Stimulated activated CD4-positive, alpha-beta T cell treated with anti-CD3 and anti-CD28 coated beads, Interleukin-15, amount 100 ng/mL, for 48 hours (primary cell): ENCODE measurements at places on chromosomes 3 and 15.

GRCh38 chr15:49235446-49236124, 65.5 kb downstream of the GALK2 start:
- no peak for DNase-seq

DNA sequence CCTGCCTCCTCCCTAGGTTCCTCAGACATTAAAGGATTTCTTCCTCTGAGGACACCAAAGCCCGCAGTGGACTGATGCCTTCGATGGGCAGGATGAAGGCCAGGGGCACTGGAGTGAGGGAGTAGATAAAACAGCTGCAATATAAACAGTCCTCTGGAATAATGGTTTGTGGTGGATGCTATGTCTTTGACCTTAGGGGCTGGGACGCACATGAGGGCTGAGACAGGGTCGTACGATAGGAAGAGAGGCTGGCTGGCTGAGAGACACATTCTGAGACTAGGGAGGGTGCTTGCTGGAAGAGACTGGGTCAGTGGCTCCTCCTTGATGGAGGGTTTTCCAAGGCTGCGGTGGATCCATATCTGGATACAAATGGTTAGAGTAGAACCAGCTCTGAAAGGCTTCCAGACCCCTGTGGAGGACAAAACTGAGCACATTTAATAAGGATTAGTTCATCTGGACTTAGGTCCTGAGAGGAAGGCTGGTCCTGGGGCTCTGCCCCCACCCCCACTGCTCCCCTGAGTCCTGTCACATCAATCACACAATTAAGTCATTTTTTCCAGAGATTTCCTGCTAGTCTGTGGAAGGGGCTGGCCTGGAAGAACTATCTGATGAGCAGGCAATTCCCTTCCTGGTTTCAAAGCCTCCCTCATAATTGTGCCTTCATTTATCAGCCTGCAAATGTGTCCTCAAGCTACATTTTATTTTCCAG, 15.8 kb downstream of the TBC1D21 start:
- no peak for DNase-seq

GRCh38 chr3:99953596-99953995, 135.9 kb downstream of the CMSS1 start:
- no peak for DNase-seq

GRCh38 chr15:82952158-82953081, at the start of gene HOMER2:
HOMER2 (minus strand) TSS chr15:82952720; CDS start chr15:82952535, 185 bp downstream.
- no peak for DNase-seq

- no peak for DNase-seq
Observed at GRCh38 chr3:23331141-23331935, 128.2 kb downstream of the UBE2E2 start.

DNA sequence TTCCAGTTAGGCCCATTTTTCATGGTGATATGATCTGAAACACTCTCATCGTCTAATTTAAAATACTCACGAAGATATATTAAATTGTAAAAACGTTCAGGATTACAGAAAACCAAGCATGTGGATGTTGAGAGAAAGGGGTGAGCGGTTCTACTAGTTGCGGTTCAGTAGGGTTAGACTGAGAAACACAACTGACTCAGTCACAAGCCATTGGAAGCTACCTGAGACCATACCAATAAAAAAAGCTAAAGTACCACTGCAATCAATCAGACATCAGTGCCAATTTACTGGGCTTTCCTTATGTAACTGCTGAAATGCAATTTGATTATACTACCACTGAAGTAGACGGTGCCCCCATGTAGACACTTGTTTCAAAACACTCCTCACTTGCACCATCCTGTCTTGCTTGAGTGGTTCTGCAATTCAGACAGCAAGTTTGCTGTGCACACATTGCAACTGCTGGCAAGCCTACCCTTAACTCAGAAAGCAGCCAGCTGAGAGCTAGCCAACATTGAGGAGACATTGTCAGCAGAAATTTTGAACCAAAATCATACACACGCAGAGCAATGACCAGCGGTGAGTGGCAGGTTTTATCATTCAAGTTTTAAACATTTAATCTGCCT, 368.7 kb upstream of the ARHGEF26 start:
- DNase-seq, result no peak

DNA sequence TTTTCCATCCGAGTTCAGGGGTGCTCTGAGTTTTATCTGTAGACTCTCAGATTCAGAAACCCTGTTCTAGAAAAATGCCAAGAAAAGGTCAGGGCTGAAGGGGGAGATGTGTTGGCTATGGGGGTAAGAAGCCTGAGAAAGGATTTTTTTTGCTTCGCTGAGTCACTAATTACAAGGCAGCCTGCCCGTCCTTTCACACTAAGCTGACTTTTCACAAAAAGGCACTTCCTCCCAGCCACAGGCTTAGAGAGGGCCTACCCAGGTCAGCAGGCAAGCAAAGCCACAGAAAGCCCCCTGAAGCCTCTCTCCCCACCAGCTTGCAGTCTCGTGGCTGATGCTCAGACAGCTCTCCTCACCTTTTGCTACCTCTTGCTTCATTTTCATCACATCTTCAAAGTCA, 192.6 kb upstream of the PRICKLE2 start:
- no peak for DNase-seq

- no peak for DNase-seq
Observed at GRCh38 chr3:134392336-134392983, 18.2 kb upstream of the AMOTL2 start.

DNA sequence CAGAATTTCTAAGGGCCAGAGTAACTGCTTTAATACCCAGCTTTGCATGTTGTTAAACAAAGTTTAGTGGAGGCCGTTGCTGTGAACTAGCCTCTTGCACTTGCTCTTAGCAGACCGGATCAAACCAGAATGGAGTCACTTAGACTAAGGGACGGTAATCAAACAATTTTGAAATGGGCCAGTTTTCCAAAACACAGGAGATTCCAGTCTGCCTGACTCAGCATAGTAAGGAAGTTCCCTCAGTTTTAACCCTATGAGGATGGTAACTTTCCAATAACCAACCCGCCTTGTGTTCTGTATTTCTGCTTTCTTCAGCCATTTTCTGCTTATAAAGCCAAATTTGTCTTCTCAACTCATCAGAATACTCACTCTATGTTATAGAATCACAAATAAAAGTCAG, 77.2 kb upstream of the WDR72 start:
- no peak for DNase-seq
